PC-9 (cell line): ENCODE measurements at places on chromosomes 16 and 17. TPM values are rescaled to one million over a fixed set of nuclear protein-coding genes. Genes with fewer than 3 reads are reported as not detected.

Gene OR1D2
- total RNA-seq, result not detected in 2 replicates

Gene SLC16A13
- total RNA-seq, result 33.4 and 40.6 TPM in 2 replicates

Gene SMIM36
- total RNA-seq, result not detected in 2 replicates

Gene CTRB2
- total RNA-seq, result not detected in 2 replicates

Gene C16orf74
- total RNA-seq, result 44.3 and 51.6 TPM in 2 replicates

Gene NUDT7
- not detected in 2 replicates for total RNA-seq

Gene HIGD1B
- not detected in 2 replicates for total RNA-seq

Gene EXOC3L1
- 0.35 TPM in 1 of 2 replicates, not detected in the other for total RNA-seq

DNA sequence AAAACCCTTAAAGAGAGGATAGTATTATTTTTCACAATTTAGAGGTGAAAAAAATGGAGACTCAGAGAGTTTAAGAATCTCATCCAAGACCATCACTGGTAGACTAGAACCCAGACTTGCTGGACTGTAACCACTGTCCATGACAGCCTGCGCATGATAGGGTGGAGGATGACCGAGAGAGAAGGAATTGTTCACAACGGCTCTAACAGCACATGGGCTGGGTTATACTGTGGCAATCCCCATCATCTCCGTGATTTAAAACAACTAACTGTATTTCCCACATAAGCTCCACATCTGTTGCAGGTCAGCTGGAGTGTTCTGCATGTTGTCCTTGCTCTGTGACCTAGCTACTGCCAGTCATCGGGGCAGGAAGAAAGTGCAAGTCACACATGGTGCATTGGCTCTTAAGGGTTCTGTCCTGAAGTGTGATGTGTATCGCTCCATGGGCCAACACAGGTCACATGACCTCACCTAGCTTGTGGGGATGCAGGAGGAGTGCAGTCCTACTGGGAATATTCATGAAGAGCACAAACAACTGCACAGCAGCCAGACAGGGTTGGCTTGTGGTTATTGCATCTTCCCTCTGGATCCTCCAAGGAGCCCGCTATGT is 131.2 kb upstream of the MPHOSPH6 start:
- no peak for DNase-seq

DNA sequence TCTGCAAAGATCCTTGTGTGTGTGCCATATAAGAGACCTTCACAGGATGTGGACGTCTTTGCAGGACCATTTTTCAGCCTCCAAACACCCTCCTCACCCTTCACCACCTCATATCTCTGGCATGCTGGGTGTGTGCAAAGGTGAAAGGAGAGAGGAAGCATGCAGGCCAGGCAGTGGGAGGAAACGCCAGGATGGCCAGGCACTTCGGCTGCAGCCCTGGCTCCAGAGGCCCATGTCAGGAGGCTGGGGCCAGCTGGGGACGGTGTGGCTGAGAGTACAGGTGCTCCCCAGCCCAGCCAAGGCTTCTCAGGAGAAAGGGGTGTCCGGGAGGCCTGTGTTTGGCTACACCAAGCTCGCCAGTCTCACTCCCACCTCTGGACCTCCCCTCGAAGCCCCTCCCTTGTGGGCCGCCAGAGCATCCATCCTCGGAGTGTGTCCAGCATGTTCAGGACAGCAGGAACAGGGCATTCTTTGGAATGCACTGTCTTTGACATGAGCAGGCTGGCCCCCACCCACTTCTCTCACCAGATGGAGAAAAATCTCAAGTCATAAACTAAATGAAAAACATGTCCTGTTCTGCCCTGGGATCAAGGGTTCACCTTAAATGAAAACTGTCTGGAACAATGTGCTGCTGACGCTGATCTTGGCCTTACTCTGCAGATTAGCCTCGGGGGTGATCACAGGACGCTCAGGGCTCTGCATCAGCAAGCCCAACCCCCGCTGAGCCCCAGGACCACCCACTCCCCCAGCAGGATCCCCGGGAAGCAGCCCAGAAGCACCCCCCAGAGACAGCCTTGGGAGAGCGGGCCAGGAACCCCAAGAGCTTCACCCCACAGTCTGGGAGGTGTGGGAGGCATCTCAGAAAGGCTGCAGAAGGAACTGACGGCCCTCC is 15.9 kb downstream of the PEMT start:
- DNase-seq, result peak; percentile 61

GRCh38 chr17:15501282-15501681 is 33.9 kb upstream of the CDRT4 start:
- no peak for DNase-seq

GRCh38 chr17:29624586-29624985 is 1.9 kb upstream of the CORO6 start:
- DNase-seq, result no peak

GRCh38 chr17:4786106-4786511 is at the start of gene VMO1:
Gene VMO1, minus strand, starts transcription at chr17:4786364. Its CDS starts 12 bp downstream, at chr17:4786352.
- no peak for DNase-seq

- no peak for DNase-seq
These were observed 270.9 kb downstream of the CEP112 start for GRCh38 chr17:65920996-65921395.
